ENCODE measurements at places on chromosomes 3 and 15.

GRCh38 chr3:27632431-27633223 is 89.5 kb downstream of the EOMES start:
- peak; percentile 13 for DNase-seq

DNA sequence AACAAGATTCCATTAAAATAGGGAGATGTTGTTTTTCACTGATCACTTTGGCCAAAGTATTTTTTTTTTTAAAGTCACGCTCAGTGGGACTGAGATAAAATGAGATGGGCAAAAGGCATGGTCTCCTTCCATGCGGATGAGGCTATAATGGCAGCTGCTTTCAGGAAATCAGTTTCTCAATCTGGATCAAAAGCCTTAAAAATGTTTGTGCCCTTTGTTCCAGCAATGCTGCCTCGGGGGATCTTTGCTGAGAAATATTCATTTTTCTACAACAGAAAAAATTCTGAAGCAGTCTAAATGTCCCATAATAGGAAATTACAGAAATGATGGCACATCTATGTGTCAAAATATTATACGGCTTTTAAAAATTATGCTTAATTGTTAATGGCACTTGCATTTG is 97.2 kb downstream of the SMAD6 start:
- no peak for DNase-seq

DNA sequence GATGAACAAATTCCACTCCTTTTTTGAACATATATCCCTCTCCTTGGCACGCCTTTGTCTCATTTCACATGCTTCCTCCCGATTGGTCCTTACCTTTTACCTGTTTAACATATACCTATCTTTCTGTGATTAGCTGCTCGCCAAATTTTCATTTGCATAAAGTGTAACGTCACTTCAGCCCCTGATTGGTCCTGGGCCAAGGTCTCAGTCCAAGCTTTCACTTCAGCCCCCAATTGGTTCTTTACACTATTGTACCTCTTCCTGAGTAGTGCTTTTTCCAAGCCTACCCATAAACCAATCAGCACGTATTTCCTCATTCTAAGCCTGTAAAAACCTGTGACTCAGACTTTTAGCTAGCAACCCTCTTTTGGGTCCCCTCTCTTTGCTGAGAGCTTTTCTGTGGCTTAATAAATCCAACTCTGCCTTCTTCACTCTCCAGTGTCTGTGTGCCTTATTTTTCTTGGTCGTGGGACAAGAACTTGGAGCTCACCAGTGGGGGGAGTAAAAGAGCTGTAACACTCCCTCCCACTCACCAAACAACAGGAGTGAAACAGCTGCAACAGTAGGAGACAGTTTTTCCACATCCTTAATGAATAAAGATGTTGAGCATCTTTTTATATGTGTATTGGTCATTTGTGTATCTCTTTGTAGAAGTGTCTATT is 584 bp upstream of the XCR1 start:
- DNase-seq = no peak

GRCh38 chr3:32153414-32154204 is 47.2 kb downstream of the GPD1L start:
- DNase-seq = no peak

GRCh38 chr3:138441742-138442141 is 7.3 kb downstream of the ESYT3 start:
- no peak for DNase-seq

DNA sequence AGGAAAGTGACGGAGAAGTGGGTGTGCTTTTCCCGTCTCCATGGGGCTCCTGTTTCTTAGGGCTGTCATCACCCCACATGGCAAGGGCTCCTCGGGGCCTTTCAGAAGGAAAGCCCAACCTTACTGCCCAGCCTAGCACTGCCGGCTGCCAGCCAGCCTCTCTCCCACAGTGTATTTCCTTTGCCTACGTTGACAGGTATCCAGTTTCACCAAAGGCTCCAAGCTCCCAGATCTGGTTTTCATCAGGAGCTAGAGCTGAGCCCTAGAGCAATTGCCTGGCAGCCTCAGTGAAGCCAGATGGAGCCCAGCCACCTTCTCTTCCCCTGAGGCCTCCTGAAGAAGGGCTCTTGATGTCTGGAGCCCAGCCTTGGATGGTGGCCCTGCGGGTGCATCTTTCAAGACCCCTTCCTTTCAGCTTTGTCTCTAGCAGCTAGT is 20.2 kb downstream of the CRABP1 start:
- DNase-seq = no peak

DNA sequence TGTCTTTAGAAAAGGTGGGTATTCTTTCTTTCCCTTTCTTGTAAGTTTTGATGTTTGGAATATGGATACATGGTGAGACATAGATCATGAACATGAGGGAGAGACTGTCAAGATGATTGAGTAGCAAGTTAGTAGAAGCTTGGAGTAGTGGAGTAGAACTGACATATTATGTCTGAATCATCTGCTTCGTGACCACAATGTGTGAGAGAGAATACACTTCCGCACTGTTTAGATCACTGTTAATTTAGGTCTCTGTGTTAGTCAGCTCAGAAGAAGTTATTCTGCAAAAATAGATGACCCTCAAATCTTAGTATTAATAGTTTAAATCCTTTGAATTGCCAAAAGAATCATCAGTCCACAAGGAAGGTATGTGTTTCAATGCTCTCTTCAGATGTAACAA is 151.0 kb downstream of the OXSM start:
- DNase-seq = no peak

- DNase-seq = no peak
Measured at GRCh38 chr15:100944986-100945385, 25.8 kb downstream of the LRRK1 start.

- DNase-seq = no peak
Measured at GRCh38 chr15:75063889-75064288, 40.5 kb downstream of the PPCDC start.

GRCh38 chr15:65343374-65343981 is 34.3 kb downstream of the IGDCC3 start:
- DNase-seq = no peak

- no peak for DNase-seq
Measured at GRCh38 chr3:63617391-63617790, 35.1 kb upstream of the SNTN start.

DNA sequence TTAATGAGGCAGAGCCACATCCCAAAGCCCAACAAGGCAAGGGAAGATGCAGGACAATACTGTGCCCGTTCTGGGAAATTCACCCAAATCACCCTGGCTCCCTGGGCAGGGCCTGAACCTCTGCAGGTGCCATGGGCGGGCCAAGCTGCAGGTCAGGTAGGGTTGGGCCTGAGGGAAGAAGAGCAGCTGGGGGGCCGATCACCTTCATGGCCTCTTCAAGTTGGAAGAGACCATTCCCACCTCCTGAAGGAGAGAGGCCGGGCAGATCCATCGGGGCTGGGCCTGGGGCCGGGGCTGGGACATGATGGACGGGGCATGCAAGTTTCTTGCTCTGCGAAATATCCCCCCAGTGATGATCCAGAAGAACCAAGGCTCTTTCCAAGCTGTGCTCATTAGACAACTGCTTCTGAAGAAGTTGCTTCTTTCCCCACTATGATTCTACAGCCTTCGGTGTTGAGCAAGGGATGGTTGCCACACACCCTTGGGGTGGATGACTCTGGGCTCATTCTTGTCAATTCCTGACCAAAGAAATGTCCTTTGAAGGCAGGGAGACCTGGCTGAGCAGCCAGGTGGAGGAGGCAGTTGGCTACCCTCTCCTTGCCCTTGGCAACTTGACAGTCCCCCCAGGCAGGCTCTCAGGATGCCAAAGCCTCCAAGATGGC is 38.2 kb downstream of the KLHL25 start:
- no peak for DNase-seq

GRCh38 chr15:77179541-77179998 is 108.7 kb upstream of the TSPAN3 start:
- DNase-seq = no peak

DNA sequence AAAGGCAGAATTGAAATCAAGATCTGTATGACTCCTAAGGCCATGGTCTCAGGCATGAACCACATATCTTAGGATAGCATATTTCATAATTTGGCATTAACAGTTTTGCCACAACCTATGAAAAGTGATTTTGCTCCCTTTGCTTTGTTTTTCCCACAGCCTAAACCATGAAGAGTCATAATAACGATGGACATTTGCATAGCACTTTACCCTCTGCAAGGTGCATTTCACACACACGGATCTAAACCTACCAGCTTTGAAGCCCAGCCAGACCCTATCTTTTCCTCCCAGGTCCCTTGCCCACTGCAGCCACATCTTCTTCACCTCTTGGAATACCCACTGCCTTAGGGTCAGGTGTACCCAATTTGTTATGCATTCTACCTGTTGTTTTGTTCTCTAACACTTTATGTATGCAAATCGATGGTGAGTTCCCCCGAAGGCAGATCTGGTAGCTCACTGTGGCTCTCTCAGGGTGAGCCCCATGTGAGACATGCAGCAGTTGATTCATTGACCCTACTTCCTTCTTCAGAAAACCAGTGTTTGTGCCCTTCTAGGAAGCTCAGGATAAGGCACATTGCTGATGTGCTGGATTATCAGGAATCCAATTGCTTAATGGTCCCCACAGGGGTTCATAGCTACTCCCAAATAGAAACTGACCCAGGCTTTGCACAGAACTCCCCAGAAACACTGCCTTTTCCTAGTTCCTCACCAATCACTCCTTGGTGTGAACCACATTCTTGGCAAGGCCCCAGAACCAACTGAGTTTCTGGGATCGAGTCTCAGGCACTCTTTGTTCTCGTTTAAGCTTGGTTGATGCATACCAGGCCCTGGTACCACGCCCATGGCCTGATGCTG is 8.7 kb downstream of the ARHGAP31 start:
- no peak for DNase-seq

- DNase-seq = no peak
Measured at GRCh38 chr15:67832031-67832551, 6.8 kb downstream of the SKOR1 start.

DNA sequence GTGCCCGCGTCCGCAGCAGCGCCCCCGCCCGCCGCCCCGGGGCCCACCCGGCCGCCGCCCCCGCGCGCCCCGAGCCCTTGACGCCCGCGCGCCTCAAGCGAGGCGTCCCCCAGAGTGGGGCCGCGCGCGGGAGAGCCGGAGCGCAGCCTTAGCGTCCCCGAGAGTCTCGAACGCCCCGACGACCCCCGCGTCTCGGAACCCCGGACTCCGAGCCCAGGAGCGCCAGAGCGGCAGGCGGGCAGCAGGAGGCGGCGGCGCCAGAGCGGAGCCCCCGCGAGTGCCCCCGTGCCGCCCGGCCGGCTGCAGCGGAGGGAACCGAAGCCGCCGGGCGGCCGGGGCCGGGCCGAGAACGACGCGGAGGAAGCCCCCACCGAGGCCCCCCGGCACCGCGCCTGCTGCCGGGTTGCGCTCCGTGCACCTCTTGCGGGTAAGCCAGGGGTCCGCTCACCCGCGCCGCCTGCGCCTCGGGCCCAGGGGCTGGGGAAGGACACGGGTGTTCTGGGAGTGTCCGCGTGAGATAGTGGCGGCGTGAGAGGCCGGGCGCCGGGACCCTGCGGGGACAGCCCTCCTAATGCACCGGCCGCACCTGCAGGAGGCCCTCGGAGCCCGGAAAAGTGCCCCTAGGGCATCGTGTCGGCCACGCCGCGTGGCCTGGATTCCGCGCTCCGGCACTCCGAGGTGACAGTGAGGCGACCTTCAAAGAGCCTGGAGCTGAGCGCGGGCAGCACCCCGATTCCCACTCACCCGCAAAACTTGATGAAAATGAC is 52.0 kb upstream of the ULK4 start:
- peak; percentile 4 for DNase-seq
